SK-N-SH (cell line): ENCODE measurements at places on chromosomes 4 and X.

DNA sequence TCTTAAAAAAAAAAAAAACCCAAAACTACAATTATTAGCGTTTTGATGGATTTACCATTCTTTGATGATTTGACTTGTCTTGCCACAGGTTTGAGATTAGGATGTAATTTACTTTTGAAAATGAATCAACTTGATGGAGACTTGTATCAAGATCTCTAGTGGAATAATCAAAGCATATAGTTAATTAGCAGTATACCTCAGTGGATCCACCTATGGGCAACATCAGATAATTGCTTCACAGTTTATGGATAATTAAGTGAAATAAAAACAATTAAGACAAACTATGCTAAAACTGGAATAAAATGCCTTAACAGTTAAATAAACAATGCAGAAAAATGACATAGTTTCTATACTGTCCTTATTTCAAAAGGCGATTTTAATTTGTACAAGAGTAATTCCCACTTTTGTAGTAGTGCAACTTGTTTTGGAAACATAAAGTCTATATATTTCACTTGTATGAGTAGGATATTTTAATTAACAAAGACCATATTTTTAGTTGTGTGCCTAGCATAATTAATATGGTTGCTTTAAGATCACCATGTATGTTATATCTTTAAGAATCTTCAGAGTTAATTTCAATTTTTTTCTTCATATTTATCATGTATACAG lies 4.2 kb downstream of the CPEB2 start:
- DNase-seq = no peak

DNA sequence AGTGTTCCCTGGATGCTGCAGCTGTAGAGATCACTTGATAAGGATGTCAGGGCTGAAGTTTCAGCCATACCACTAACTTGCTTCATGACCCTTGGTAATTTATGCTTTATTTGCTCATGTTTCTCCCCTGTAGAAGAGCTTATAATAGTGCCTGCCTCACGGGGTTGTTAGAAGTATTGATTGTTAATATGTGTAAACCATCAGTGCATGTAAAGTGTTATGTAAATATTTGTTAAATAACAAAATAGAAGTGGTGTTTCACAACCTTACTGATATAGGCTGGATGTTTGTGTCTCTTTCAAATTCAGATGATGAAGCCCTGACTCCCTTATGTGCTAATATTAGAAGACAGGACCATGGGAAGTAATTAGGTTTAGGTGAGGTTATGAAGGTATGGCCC lies 1.5 kb upstream of the CXCL2 start:
- no peak for DNase-seq

DNA sequence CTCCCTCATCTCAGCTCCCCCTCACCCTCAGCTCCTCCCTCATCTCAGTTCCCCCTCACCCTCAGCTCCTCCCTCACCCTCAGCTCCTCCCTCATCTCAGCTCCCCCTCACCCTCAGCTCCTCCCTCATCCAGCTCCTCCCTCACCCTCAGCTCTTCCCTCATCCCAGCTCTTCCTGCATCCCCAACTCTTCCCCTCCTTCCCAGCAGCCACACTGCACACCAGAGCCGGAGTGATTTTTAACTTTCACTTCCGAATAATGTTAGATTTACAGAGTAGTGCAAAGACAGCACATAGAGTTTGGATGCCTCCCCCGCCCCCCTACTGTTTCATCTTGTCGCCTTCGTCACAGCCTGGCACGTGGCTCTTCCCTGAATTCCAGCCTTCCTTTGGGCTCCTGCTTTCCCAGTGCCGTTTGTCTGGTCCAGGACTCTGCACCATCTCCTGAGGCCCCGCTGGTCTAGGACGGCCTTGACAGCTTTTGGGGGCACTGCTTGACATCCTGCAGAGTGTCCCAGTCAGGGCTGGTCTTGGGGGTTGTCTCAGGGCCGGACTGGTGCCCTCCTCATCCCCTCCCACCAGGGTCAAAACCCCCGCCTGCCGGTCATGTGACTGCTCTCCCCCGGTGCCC lies 110.2 kb downstream of the FAM53A start:
- DNase-seq = no peak

GRCh38 chrX:55057675-55058249 lies 17.1 kb upstream of the PAGE2B start:
- DNase-seq = peak; percentile 40

DNA sequence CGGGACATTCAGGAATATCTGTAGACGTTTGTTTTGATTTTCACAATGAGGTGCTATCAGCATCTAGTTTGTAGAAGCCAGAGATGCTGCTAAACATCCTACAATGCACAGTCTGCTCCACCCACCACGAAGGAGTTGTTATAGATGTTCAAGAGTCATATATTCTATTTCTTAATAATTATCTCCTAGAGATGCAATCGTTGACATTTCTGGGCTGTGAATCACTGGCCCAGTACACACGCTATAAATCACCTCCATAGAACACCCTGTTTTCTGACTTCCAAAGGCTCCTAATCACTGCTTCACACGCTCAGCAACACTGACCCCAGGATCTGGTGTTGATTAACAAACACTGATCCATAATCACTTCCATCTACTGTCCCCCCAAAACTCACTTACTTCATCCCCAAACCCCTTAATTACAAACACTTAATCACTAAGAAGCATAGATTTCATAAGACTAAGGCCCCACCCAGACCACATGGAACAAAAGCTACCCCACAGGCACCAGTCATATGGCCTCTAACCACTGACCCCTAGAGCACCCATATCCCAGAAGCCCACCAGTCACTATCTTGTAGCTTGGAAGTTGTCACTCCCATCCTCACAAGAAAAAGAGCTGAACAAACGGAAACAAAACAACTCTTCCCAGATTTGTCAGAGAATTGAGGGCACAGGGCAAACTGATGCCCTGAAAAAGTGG lies 31.7 kb upstream of the ZNF41 start:
- no peak for DNase-seq

DNA sequence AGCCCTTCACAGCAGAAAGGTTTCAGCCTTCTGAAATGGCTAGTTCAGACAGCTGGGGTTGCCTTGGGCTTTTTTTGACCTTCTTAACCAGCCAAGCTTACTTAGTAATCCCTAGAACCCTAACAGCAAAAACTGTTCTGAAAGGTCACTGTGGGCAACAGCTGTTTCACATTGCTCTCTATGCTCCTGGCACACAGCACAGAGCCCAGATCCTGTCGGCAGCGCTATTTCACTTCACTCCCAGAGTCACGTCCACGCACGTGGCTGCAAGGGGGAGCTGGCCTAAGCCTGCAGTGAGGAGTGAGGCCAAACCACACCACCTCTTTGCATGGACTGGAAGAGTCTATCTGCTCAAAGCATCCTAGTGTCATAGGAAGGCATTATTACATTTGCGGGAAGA lies 32.0 kb upstream of the STS start:
- DNase-seq = no peak

DNA sequence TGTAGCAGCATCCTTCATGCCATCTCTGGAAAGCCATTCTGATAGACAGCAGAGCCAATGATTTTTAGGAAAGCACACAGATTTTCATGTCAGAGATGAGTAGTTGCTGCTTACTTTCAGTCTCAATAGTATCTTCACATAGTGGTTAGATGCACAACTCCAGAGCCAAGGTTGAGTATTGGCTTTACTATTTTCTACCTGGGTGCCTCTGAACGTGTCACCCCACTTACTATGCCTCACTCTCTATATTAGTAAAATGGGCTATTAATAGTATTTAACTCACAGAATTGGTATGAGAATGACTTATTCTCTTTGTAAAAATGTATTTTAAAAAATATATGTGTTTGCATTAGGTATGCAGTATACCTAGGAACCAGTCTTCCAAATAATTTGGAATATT lies 108.8 kb upstream of the STIM2 start:
- no peak for DNase-seq

DNA sequence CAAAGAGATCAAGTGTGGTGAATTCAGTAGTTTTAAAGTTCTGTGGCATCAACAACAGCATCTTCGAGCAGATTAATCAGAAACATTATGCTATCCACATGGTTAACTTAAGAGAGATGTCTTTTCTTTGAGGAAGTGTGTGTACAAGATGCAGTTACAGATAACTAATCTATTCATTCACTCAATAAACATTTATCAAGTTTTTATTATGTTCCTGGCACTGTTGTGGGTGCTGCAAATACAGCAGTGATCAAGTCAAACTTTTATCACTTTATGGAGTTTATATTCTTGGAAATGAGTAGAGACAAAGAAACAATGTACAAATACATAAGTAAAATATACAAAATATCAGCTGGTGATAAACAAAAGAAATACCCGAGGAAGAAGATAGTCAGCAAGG lies 66.4 kb downstream of the ATOH1 start:
- no peak for DNase-seq

DNA sequence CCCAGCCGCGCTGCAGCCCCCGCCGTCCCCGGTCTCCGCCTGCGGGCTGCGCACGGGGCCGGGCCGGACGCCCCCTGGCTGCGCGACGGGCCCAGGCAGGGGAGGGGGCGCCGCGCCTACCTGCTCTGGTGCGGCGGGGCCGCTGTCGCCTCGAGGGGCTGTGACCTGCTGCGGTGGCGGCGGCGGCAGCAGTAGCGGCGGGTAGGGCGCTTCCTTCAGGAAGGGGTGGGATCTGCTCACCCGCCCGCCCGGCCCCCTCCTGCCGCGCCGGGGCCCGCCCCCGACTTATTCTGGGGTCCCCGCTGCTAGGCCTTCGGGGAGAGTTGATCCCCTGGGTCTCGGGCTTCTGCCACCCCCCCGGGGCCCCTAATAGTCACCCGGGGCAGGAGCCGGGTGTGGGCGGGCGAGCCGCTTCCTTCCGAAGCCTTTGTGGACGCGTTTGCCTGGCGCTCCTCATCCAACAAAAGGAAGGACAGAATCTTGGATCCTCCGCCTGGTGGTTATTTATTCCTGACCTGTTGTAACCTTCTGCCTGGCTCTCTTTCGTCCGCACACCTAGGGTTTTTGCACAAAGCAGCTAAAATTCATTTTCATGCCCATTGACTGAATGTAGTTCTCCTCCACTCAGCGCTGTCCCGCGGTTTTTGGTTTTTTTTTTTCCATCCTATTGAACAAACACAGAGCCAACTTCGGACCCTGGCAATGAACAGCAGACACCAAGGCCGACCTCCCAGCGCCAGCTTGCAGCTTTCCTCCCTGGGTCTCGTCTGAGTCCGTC lies at the start of gene TMEM150C:
Gene TMEM150C (minus strand): TSS at position 203 of the 778 bp plus-strand sequence. CDS start 57,331 bp downstream, outside the sequence.
- peak; percentile 82 for DNase-seq
